Head of caudate nucleus (tissue), 42 donors: ENCODE measurements at places on chromosomes 3 and 15.
A peak's percentile ranks its signal among the peaks of the same experiment; 100 is the strongest.

DNA sequence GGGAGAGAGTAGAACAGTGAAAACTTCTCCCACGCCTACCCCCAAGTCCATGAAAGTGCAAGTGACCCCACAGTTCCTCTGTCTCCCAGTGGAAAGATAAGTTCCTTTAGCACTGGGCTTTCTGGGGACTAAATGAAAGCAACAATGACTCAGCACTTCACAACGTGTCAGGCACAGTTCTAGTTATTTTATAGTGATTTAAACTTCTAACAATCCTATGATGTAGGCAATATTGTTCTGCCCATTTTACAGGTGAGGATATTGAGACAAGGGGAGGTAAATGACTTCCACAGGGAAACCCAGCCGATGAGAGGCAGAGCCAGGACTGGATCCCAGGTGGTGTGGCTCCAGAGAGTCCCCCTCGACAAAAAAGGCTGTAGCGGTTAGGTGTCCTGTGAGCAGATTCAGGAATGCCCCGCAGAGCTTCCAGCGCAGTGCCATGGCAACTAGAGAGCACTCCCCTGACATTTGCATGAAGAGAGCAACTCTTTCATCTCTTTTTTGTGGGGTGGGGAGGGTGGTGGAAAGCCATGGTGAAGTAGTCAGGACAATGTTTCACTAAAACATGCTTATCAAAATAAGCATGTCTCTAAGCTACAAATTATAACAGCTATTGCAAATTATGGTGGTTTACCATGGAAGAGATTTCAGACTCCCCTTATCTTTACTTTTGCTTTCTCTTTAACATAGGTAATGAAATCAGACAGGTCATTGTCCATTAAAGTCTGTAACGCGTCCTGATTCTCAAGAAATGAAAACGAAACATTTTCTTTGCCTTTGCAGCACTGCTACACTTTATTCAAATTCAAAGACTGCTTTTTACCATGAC, 62.1 kb downstream of the NR2F2 start:
- DNase-seq: no peak

DNA sequence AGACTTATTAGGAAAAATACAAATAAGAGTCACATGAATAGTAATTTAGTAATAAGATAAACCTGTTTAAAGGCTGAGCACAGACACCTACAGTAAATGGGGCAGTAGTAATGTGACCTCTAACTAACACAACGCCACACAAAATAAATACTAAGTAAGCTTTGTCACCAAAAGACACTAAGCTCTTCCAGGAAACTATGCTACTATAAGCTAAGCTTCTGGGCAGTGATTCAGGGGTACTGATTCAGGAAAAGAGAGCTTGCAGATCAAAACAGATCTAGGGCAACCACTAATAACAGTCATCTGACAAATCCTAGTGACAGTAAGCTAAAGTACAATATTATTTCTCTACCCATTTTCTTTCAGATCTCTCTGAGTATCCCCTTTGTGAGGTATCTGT, 68.8 kb downstream of the PLOD2 start:
- DNase-seq: no peak

GRCh38 chr15:70142072-70142321, 44.3 kb upstream of the TLE3 start:
- no peak for DNase-seq

GRCh38 chr15:89077750-89078149, 10.5 kb upstream of the ABHD2 start:
- no peak for DNase-seq

DNA sequence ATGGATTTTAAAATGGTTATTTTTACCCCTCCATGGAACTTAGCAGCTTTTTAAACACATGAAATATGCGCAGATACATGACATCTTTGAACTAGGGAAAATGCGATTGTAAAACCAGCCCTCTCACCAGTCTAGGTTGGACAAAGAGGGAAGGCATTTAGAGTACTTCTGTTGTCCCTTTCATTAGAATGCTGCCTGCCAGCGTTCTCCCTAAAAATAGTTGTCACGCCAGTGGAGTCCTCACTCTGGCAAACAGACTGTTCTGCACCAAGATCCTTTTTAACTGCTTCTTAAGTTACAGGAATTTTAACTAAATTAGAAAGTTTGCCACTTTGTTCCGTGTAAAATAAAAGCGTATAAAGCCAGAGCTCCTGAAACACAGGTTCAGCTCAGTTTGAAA, 295.3 kb downstream of the VPS13C start:
- DNase-seq: no peak

DNA sequence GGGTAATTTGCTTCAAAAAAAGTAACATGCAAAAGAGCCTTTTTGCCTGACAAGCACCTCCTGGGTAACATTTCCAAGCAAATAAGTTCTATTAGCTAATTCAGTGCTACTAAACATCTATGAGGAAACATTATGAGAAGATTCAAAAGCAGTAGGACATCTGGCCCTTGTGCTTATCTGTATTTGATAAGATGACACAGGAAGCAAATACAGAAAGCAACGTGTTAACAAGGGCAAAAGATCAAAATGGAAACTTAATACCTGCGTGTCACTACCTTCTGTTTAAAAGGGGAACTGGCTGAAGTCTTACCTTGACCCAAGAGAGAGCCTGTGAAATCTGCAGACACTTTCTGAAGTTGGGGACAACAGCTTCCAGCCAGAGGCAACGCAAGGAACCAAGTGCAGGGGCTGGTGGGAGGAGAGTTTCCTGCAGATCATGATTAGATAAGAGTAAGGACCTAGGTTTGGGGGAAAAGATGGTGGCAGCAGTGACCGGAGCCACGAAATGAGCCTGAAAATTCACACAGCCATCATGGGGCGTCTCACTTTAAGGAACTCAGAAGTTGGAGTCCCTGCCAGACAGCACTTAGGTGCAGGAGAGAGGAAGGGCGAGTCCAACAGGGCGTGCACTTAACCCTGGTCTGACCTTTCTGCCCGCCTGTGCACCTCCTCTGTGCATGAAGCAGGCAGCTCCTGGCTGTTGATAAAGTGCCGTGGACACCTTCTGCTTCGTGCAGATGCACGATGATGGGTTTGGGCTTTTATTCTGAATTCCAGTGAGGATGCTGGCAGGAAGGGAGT, 153.6 kb upstream of the BHLHE40 start:
- DNase-seq: no peak

GRCh38 chr3:179646177-179646576, 6.7 kb upstream of the USP13 start:
- DNase-seq: no peak

DNA sequence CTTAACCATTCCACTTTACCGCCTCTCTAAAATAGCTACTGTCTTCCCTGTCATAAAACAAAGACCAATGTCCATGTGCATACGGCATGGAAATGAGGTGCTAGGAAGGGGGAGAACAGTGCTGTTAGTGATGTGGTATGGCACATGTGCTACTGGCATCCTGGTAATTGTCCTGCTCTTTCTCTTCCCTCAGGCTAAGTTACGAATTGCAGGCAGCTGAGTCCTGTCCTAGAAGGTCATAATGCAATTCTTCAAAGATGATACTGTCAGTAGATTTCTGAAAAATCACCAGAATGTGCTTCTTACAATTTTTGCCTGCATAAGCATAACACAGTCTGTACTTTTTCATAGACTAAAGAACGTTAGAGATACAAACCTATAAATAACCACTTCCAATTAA, 216.8 kb downstream of the RSL24D1 start:
- no peak for DNase-seq

DNA sequence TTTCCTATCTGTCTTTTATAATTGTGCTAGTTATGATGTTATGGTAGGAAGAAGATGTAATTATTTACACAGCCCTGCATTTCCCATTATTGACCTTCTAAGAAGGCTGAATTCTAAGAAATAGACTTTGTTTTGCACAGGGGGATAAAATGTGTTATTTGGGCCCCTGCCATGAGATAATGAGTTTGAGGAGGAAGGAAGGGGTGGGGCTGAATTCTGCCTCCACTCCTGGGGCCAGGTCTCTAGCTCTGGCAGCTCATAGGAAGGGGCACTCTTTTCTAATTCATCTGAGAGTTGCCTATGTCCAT, 69.2 kb upstream of the GOLGA8B start:
- no peak for DNase-seq

DNA sequence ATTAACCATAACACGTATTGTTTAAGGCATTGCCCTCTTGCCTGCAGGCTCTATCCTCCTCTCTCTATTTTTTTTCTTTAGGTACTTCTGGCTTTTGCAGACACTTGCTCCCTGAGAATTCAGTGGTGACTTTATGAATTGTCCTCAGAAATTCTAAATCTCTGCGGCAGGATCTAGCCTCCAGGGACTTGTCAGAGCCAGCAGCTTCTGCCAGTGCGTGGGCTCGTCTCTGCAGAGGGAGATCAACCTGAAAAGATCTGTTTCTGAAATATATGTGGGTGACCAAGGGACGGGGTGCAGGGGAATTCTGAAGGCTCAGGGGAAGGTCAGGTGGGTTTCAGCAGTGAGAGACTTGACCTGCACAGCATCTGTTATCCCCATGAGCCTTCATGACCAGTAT, 326.1 kb upstream of the LRRFIP2 start:
- DNase-seq: no peak

GRCh38 chr3:141901914-141902313, 25.5 kb downstream of the ATP1B3 start:
- DNase-seq: no peak

DNA sequence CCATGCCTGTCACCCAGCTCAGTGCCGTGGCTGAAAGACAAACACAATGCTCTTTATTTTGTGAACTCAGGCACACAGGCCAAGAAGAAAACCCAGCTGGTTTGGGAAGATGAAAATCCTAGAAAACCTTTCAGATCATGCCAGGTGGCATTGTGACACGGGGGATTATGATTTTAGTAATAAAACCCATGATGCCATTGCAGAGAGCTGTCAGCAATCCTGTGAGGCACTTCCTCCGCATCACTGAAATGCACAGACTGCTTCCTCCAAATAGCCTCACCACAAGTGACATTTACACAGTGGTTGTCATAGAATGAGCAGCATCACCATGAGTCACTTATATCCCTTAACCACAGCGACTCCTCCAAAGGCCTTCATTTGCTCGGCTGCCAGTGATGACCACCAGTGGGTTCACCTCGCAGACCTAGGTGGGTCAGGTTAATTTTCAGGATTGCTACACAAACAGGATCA, 22.7 kb downstream of the ABHD6 start:
- DNase-seq: no peak

DNA sequence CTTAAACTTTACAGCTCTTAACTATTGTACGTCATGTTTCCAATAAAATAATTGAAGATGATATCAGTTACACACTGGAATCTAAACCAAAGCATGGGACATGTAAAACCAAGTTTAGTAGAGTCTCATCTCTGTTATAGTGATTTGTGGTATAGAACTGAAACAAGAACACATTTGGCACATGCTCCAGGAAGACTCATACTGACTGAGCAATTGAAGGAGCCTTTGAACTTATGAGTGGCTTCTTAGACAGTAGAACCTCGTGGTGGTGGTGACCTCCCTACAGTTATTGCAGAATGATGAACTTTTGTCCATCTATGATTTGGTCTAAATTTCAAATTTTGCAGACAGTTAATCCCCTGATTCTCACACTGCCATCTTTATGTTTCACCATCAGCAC, 729.7 kb downstream of the ROBO1 start:
- no peak for DNase-seq

GRCh38 chr3:153070511-153070868, 91.5 kb upstream of the RAP2B start:
- DNase-seq: no peak

- DNase-seq: no peak
Observed at GRCh38 chr3:18655827-18656226, 230.7 kb upstream of the SATB1 start.

DNA sequence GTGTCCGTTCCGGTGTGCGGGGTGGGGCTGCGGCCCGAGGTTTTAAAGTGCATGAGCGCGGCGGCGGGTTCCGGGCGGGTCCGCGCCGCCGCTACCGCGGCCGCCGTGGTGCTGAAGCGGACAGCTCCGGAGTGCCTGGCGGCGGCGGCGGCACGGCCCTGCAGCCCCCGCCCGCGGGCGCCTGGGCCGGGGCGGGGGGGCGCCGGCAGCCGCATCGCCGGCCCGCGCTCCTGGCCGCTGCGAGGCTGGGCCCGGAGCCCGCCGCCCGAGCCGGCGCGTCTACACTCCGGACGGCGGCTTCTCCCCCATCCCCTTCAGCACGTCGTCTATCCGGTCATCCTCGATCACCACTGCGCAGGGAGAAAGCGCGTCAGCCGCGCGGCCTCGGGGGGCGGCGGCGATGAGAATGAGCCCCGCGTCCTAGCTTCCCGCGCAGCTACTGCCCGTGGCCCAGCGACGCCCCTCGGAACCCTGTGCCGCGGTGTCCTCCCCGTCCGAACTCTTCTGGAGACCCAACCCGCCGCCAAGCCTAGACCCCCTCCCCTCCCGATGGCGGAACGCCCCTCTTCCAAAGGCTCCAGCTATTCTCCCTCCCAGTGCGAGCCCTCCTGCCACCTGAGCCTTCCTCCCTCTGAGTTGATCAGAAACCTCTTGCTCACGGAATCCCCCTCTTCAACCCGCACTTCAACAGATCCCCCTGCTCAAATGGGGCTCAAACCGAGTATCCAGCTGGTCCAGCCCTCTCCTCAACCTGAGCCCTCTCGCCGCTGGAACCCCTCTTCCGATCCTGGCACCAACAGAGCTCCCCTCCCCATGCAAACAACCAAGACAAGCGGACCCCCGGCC, 1.3 kb downstream of the CAMK2N2 start:
- peak; percentile 62 for DNase-seq

DNA sequence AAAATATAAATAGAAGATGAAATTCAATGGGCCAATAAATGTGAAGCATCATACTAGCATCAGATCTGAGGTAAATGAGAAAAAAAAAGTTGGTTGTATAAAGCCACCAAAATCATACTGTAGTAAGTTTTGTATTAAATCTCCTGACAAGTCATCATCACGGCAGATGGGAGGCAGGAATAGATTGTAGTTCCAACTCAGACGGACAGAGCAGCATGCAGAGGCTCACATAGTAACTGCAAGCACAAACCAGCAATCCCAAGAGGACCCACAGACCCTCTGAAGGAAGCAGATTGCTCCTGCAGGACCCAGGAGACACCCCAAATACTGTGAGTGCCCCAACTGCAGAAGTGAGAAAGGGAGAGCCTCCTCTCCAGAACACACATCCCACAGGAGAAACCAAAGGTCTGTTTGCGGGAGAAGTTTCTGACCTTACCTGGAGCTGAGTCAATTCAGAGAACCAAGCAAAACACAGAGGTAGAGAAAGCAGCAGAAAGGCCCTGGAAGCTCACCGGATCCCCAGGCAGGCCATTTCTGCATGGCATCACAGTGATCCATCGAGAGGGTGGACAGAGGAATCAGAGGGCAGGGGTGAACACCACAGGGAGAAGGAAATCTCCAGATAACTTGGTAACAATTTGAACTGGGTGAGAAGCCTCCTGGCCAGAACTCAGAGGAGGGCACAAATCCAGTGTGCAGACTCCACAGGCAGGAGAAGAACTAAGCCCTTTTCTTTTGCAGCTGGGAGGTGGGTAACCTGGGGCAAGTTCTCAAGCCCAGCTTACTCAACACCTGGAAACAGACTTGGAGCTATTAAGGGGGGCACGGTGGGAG, 141.6 kb upstream of the ARHGEF26 start:
- no peak for DNase-seq

GRCh38 chr3:139534992-139535879, 4.3 kb downstream of the RBP1 start:
- peak; percentile 64 for DNase-seq
